Esophagus muscularis mucosa (tissue), 4 donors: ENCODE measurements at places on chromosomes 1 and 21.

GRCh38 chr1:167196166-167196565 is 24.5 kb upstream of the POU2F1 start:
- no peak for DNase-seq

DNA sequence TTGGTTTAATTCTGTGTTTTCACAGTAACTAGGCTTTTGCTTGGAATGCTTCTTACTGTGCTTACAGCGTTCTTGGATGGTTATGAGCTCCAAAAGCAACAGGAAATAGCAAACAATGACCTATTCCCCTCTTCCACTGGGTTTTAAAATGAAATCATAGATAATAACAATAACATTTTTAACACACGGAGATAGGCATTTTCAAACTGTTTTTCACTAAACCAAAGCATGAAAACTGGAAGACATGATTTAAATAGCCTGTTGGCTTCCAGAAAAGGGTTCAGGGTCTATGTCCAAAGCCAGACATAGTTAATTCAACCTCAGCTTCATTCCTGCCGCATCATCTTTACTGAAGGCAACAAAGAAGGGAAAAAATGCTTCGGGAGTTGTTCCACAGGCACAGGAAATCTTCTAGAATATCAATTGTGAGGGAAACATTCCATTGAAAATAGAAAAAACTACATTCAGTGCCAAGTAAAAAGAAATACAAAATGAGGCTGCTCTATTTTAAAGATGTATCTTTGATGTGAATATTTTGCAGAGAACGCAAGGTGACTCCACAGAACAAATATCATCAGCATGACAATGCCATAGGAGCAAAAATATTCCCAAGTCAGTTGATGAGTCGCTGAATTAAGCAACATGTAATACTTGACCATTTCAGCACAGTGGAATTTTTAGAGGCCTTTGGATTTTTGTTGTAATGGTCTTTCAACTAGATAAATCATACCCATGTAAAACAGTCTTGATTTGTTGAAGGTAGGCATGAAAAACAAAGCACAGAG is 80.7 kb downstream of the NID1 start:
- DNase-seq, result no peak

DNA sequence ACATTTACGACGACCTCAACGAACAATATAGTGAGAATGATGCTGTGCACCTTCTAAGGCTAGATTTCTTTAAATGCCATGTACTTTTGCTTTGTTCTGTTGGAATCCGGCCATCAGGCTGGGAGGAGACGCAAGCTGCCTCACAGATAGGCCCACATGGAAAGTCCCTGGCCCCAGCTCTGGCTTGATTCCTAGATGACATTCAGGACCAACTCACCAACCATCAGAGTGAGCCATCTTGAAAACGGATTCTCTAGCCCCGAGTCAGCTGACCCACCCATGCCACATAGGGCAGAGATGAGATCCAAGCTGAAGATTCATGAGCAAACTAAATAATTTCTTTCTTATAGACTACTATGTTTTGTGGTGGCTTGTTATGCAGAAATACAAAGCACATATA is 164.4 kb downstream of the ZNF281 start:
- DNase-seq, result no peak

GRCh38 chr1:33819290-33819912 is 44.5 kb upstream of the HMGB4 start:
- peak; percentile 60 for DNase-seq

- DNase-seq, result no peak
Observed at GRCh38 chr1:81327743-81328142, 473.0 kb upstream of the ADGRL2 start.

- DNase-seq, result peak; percentile 96
Observed at GRCh38 chr1:208047476-208047934, 136.6 kb upstream of the CD34 start.

GRCh38 chr1:94713472-94714141 is 106.5 kb upstream of the SLC44A3 start:
- peak; percentile 97 for DNase-seq

- DNase-seq, result no peak
Observed at GRCh38 chr21:39657091-39657689, 44.5 kb downstream of the B3GALT5 start.

DNA sequence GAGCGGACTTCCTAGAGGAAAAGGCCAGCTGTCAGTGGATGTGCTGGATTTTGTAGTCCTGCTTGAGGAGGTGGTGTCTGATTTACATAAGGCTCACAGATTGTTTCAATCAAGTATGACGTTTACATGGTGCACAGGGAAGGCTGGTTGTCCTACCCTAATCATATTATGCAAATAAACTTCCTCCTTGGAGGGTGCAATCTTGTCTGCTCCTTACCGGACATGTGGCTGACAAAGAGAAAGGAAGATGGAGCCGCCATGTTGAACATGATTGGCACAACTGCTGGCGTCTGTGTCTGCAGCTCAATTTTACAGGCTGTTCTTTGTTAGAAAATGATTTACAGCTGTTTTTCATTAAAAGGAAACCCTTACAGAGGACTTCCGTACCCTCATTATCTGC is 1656.1 kb downstream of the KCNT2 start:
- DNase-seq, result no peak

GRCh38 chr1:29120947-29121485 is 2.7 kb downstream of the TMEM200B start:
- no peak for DNase-seq

- DNase-seq, result peak; percentile 93
Observed at GRCh38 chr1:201982082-201982622, 296 bp upstream of the RNPEP start.

GRCh38 chr1:178961331-178961730 is 64.4 kb upstream of the FAM20B start:
- no peak for DNase-seq

- DNase-seq, result no peak
Observed at GRCh38 chr1:226627050-226627755, 78.6 kb downstream of the STUM start.

DNA sequence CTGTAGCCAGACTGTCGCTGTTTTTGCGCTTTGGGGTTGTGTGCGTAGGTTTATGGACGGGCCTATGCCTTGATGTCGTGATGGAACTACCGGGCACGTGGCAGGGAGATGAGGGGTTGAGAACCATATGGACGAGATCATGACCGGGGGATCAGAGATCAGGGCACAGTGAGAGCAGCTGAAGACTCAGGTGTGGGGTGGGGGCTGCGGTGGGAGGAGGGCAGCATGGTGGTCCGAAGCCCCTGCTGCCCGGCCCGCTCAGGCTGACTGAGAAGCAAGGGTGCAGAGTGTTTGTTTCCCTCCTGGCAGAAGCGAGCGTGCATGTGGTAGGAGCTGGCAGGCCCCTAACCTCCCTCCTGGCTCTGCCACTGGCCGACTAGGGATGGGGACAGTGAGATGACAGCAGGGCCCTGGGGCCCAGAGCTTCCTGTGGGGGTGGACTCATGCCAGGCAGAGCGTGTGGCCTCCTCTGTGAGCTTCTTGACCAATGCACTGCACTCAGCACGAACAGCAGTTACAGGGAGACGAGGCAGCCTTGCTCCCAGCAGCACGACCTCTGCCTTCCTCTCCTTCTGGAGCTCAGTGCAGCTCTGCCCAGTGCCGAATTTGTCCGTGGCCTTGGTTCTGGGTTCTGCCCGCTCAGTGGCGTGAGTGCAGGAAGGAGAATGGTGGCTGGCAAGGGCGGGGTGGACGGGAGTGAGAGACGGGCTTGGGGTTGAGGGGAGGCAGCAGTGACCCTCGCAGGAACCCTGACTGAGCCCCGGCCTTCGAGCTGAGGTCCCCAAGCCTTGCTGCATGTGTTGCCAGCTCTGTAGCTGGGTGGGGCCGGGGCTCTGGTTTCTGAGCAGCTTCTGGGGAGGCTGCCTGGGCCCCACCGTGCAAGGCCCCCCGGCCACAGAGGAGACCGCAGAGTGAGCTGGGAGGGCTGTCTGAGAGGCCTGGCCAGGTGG is 22.2 kb upstream of the LRRC3 start:
- no peak for DNase-seq

DNA sequence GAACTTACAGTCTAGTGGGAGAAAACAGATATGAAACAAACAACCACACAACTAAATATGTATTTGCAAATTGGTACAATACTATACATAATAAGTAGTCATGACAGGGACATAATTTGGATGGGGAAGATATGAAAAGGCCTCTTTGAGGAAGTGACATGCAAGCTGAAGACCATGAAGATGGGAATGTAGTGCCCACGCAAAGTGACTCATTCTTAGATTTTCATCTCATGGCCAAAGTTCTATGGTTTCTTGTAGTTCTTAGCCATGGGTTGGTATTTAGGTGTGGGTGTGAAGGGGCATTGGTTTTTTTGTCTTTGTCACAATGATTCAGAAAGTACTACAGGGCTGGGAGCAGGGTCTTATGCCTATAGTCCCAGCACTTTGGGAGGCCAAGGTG is 105.4 kb upstream of the FAM78B start:
- DNase-seq, result no peak

DNA sequence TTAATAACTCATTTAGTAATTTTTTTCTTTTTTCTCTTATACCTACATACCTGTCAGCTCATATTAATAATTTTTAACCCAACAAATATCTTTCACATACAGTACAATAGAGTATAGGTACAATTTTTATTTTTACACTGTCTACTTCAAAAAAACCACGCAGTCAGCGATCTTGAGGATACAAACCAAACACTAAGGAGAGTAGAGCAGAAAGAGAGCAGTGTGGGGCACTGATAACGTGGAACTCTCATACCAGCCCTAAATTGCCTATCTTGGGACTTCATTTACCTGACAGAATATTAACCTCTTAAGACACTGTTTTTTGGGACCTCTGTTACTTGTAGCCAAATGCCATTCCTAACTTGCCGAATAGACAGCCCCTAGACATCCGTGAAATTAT is 5.5 kb downstream of the TRMT1L start:
- DNase-seq, result no peak

GRCh38 chr1:112575154-112575804 is 43.7 kb downstream of the ST7L start:
- no peak for DNase-seq

- no peak for DNase-seq
Observed at GRCh38 chr1:56404066-56404465, 175.3 kb downstream of the PLPP3 start.

GRCh38 chr1:16091296-16091695 is 17.8 kb upstream of the FAM131C start:
- no peak for DNase-seq

- no peak for DNase-seq
Observed at GRCh38 chr1:201149400-201149799, 4.9 kb downstream of the TMEM9 start.

GRCh38 chr1:49111931-49112330 is 335.2 kb upstream of the BEND5 start:
- DNase-seq, result no peak

- no peak for DNase-seq
Observed at GRCh38 chr1:235408503-235408960, 41.3 kb downstream of the TBCE start.

- no peak for DNase-seq
Observed at GRCh38 chr1:162297208-162297607, 79.4 kb downstream of the SPATA46 start.

DNA sequence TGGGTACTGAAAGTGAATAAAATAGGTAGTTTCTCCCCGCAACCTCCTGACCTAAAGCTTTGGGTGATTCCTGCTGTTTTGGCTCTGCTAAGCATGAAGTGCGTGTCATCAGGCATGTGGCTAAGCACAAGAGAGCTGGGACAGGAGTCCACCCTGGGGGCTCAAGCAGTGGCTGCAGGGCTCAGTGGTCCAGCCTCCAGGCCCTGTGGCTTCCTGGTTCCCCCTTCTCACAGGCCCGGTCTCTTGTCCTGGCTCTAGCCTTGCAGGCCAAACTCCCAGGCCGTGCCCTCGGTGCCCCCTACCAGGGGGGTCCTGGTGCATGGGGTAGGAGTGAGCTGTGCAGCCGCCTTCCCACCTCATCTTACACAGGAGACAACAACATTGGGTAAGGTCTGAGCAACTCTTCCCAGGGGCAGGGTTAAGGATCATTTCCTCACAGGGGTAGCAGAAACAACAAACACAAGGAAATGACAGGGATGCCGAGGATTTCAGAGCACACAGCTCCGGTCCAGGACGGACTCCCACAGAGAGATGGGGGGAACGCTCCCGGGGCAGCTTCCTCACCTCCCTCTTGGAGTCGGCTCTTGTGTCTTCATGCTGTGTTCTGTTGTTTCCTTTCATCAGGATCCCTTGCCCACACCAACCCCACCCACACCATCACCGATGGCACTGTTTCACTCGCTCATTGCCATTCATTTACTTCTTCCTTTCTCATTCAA is 19.8 kb upstream of the SLC2A1 start:
- no peak for DNase-seq

DNA sequence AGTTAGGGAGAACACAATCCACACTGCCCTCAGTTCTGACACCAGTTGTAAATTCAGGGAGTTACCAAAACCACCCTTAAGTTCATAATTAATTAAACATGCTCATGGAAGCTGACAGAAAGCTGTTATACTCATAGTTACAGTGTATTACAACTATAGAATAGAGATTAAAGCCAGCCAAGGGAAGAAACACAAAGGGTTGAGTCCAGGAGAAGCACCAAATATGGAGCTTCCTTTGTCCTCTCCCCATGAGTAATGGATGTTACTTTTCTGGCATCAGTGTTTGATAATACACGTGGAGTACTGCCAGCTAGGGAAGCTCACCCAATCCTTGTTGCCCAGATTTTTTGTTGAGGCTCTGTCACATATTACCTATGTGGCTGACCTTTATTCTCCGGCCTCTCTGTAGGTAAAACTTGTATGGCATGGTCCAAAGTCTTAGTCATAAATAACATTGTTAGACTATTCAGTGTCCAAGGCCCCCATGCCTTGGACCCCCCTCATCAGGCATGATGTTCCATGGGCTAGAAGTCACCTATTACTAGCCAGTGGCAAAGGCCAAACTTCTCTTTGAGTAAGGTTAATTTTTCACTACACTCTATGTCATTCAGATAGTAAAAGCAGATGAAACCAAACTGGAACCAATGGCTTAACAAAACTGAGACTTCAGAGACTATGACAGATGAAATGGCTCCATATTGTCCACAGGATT is 175.7 kb downstream of the GPR52 start:
- DNase-seq, result no peak

GRCh38 chr1:238951809-238952208 is 434.6 kb upstream of the CHRM3 start:
- no peak for DNase-seq

GRCh38 chr21:26144031-26144430 is 26.5 kb downstream of the APP start:
- no peak for DNase-seq

- peak; percentile 91 for DNase-seq
Observed at GRCh38 chr1:230824551-230824918, 43.8 kb downstream of the C1orf198 start.
